Metanephros (tissue), 2 donors: ENCODE measurements at places on chromosomes 3 and 15. TPM values are rescaled to one million over a fixed set of nuclear protein-coding genes. Genes with fewer than 3 reads are reported as not detected.

FANCD2OS gene
- not detected for total RNA-seq

DUOXA1 gene
- total RNA-seq = 0.93 TPM

CCDC80 gene
- total RNA-seq = 44.0 TPM

AADACL2 gene
- total RNA-seq = not detected

MEX3B gene
- 16.7 TPM for total RNA-seq

MCTP2 gene
- total RNA-seq = 21.3 TPM

COX17 gene
- total RNA-seq = 44.3 TPM

GOLGA6L4 gene
- total RNA-seq = 3.0 TPM

CCR8 gene
- not detected for total RNA-seq

FBN1 gene
- 189 TPM for total RNA-seq

MAGEL2 gene
- 5.4 TPM for total RNA-seq

C3orf49 gene
- total RNA-seq = not detected

A4GNT gene
- not detected for total RNA-seq

PROS1 gene
- total RNA-seq = 27.5 TPM

MNS1 gene
- total RNA-seq = 2.5 TPM

IL12A gene
- 2.5 TPM for total RNA-seq

MCF2L2 gene
- total RNA-seq = 0.53 TPM

FLNB gene
- total RNA-seq = 206 TPM

RTF1 gene
- total RNA-seq = 19.0 TPM

NR1I2 gene
- total RNA-seq = 0.47 TPM

AGBL1 gene
- total RNA-seq = 9.9 TPM

KY gene
- 27.6 TPM for total RNA-seq

DPP8 gene
- total RNA-seq = 58.0 TPM

SPESP1 gene
- 1.6 TPM for total RNA-seq

CD80 gene
- 0.18 TPM for total RNA-seq

MRPL47 gene
- total RNA-seq = 24.6 TPM

GPR176 gene
- total RNA-seq = 14.4 TPM

HEG1 gene
- 49.2 TPM for total RNA-seq

DAZL gene
- total RNA-seq = not detected

NLGN1 gene
- 5.4 TPM for total RNA-seq

TRIM42 gene
- not detected for total RNA-seq

CTXND1 gene
- 5.2 TPM for total RNA-seq

PIF1 gene
- 9.1 TPM for total RNA-seq

CADM2 gene
- 7.1 TPM for total RNA-seq

IQCF5 gene
- total RNA-seq = not detected

CCRL2 gene
- 2.6 TPM for total RNA-seq

CLDN16 gene
- 73.5 TPM for total RNA-seq

DUOX2 gene
- 0.06 TPM for total RNA-seq

MST1 gene
- 47.9 TPM for total RNA-seq

FAM219B gene
- 54.7 TPM for total RNA-seq

ST8SIA2 gene
- total RNA-seq = 4.4 TPM

KBTBD13 gene
- 1.2 TPM for total RNA-seq

PRICKLE2 gene
- 50.5 TPM for total RNA-seq

CACNA2D3 gene
- total RNA-seq = 3.6 TPM

CYP8B1 gene
- 0.35 TPM for total RNA-seq

ACP3 gene
- 79.9 TPM for total RNA-seq

GMNC gene
- total RNA-seq = 4.5 TPM
